ENCODE measurements at places on chromosomes 13 and 19.

DNA sequence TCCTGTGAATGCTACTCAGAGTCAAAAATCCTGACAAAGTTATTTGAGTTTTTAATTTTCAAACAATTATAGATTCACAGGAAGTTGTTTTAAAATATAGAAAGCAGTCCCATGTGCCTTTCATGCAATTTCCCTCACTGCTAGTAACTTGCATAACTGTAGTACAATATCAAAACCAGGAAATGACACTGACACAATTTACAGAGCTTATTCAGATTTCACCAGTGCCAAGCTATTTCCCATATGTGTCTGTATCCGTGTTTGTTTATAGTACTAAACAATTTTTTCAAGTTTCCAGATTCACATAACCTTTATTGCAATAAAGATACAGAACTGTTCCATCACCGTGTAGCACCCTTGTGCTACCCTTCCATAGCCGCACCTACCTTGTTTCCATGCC lies 934.6 kb downstream of the PCDH17 start:
- DNase-seq: no peak

- DNase-seq: no peak
These were observed 23.5 kb upstream of the CCL25 start for GRCh38 chr19:8028951-8029491.

DNA sequence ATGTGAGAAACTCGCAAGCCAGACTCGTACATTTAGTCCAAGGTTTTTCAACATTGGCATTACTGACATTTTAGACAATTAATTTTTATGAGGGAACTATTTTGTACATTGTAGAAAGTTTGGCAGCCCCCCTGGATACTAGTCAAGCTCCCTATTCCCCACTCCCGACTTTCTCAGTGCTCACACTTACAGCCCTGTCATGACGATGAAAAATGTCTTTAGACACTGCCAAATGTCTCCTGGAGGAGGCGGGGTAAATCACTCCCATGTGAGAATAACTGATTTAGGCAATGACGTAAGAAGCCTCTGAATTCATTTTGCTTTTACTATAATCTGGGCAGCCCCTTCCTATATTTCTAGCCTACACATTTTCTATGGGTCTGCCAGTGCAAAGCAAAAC lies 535.8 kb upstream of the KLHL1 start:
- no peak for DNase-seq

- no peak for DNase-seq
These were observed 576.0 kb downstream of the PCDH17 start for GRCh38 chr13:58207501-58207900.

- peak; percentile 72 for DNase-seq
These were observed 109.8 kb downstream of the KL start for GRCh38 chr13:33125821-33126570.

- DNase-seq: peak; percentile 49
These were observed 19.0 kb downstream of the CCDC8 start for GRCh38 chr19:46394402-46394797.

DNA sequence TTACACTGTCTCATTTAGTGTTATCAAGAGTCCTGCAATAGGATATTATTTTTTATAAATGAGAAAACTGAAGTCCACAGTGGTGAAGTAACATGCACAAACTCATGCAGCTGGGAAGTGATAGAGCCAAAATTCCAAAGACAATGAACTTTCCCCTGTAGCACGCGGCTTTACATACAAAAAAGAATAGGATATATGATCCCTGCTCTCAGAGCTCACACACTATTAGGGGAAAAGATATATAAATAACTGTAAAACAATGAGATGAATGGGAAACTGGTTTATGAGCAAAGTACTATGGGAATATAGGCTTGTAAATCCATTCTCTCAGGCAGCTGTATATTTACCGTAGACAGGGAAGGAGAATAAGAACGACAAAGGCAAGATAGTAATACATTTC lies 39.7 kb downstream of the THSD1 start:
- no peak for DNase-seq

GRCh38 chr13:110746438-110746837 lies 32.9 kb downstream of the ING1 start:
- no peak for DNase-seq

GRCh38 chr19:15014579-15014978 lies 34.7 kb upstream of the CASP14 start:
- DNase-seq: no peak

DNA sequence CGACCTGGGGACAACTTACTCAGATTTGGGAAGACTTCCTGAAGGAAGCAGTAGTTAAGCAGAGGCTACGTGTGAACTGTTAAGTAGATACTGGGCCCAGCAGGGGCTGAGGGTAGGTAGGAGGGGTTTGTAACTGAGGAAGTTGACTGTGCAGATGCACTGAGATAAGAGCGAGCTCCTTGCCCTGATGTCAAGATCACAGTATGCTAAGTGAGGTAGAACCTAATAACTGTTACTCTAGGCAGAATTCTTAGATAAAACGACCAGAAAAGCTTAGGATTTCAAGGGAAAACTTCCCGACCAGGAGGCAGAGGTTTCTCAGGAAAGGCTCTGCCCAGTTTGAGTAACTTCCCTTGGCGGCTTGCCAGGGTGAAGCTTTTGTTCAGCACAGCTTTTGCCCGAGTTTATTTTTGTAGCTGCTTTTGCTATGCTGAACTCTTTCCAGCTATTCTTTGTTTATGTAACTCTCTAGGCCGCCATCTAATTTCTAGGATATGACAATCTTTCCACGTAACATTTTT lies 632.1 kb downstream of the DIAPH3 start:
- peak; percentile 90 for DNase-seq

DNA sequence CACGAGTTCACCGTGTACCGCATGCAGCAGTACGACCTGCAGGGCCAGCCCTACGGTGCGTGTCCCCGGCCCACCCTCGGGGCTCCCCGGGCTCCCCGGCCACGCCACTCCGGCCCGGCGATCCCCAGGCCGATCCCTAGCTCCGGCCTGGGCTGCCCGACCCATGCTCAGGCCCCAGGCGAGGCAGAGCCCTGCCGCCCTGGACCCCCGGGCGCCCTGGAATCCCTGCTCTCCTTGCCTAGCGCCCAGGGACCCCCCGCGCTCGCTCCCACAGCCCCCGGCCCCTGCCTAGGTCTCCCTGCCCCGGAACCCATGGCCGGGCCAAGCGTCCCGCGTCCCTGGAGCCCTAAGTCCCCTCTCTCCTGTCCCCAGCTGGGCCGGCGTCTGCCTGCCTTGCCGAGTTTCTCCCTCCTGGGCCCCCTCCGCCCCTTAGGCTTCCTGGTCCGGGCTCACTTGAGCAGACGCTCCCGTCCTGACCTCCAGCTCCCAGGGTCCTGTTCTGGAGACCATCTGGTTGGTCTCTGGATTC lies 494 bp downstream of the NCLN start:
- DNase-seq: peak; percentile 73

DNA sequence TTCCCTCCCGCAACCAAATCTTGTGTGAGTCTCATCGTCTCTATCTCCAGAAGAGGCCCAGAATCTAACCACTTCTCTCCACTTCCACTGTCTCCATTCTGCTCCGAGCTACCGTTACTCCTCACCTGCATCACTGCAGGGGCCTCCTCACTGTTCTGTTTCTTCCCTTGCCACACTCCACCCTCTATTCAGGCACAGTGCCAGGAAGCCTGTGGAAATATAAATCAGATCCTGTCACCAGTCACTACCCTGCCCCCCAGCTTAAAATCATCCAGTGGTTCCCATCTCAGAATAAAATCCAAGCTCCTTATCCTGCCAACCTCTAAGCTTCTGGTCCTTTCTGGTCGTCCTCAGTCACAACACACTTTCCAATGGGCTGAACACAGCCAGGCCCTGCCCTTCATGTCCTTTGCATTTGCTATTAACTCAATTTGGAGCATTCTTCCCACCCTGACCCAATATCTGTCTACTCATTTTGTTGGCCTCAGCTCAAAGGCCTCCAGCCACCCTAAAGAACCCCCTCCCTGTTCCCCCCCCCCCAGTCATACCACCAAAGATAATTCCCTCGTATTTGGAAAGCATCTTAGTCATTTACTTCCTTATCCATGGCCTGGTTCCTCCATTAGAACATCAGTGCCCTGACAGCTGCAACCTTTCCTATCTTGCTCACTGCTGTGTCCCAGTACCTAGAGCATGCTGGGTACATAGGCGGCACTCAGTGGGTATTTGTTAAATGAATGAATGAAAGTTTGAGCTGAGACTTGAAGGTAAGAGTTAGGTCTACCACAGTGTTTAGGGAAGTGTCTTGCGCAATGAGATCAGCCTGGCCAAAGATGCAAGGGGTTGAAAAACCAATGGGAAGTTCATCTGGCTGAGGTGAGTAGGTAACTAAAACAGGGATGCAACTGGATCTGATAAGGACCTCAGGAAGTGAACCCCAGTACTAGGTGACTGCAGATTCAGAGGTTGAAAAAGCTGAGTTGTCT lies 24.4 kb downstream of the ZNF175 start:
- DNase-seq: no peak

DNA sequence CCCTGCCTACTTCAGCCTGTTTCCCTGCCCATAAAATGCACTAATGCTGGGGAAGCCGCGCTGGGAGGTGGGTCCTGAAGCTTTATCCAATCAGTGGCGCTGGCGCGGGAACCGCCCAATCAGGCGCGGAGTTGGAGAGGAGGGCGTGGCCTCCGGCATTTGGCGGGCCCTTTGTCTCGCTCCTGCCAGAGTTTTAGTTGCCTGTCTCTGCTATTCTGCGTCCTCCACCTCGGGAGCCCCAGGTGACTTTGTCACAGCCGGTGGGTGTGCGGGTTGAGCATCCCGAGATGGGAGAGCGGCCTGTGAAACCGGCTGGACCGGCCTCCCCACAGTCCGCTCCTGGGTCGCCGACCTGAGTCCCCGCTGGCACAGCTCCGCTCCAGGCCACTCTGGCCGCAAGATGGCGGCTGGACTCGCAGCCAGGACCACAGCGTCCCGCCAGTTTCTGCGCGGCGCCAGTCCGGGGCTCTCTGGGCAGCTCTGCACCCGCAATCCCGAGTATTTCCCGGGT lies 30.7 kb upstream of the ZNF429 start:
- DNase-seq: peak; percentile 95

DNA sequence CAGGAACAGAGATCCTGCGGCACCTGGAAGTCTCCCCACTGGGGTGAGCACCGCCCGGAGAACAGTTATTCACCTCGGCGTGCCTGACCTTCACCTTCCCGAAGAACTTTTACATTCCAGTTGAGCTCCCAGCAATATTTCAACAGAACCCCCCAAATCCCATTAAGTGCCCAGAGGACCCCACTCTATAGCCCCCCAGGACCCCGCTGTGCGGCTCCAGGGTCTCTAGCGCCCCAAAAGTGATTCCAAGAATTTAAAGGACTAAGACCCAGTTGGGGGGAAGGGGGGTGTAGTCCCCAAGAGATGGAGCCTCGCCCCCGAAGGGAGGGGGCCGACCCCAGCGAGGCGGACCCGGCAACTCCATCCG lies 480 bp downstream of the GPR108 start:
- DNase-seq: no peak

DNA sequence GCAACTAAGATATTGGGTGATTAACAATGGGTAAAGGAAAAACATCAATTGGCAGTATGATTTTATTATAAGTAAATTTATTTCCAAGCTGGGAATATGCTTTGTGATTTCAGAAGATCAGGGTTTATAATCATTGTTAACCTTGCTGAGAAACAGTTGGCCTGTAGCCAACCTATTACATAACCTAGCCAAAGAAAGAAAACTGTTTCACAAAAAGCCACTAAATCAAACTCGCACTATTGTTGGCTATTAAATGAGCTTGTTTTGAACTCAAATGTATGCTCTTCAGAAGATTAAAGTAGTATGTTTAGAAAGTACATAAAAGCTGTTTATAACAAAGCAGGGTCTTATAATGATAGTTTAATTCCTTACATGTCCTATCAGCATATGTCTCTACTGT lies 151.7 kb downstream of the LHFPL6 start:
- no peak for DNase-seq

GRCh38 chr13:78742659-78743058 lies 83.7 kb upstream of the OBI1 start:
- DNase-seq: no peak

DNA sequence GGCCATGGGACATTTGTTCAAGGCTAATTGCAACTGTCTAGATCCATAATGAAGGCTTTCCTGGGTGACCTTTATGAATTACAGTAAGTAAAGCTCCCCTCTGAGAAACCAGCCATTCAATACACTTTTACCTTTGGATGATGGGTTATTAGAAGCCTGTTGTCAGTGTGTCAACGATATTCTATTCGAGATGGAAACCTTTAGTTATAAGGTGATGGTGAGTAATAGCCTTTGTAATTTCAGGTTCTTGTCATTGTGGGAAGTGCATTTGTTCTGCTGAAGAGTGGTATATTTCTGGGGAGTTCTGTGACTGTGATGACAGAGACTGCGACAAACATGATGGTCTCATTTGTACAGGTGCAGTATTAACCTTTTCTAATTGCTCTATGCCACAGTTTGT lies 261.7 kb downstream of the ITGBL1 start:
- no peak for DNase-seq

DNA sequence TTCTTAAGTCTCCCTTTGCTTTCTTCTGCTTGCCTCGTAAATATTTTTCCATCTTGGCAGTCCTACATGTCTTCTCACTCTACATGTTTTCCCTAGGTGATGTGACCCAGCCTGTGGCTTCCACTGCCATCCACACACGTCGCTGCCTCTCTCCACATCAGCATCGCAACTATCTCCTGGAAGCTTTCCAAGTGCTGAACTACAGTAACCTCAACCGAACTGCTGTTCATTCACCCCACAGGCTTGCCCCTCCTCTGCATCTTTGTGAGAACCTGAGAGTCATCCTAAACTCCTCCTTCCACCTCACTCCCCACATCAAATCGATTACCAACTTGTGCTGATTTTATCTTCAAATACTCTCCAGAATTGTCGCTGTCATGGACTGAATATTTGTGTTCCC lies 41.2 kb upstream of the USPL1 start:
- DNase-seq: no peak

DNA sequence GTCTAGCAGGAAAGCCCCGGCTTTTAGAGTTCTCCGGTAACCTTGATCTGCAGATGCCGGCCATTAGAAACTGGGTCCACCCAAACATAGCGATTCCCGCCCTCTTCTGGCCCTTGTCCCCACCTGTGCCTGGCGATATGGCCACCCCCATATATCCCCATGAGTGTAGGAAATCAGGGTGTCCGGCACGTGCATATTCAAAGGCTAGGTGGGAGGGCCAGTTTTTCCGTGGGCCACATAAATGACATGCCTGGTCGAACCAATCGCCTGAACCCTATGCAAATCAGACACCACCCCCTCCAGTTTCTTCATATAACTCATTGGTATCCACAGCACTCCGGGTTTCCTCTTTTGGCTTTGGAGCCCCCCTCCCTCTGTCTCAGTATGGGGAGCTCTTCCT lies 37.4 kb downstream of the ERICH4 start:
- no peak for DNase-seq

- DNase-seq: no peak
These were observed 44.5 kb downstream of the SCEL start for GRCh38 chr13:77579959-77580358.

GRCh38 chr13:31794452-31794851 lies 55.1 kb downstream of the RXFP2 start:
- peak; percentile 61 for DNase-seq

- DNase-seq: no peak
These were observed 10.2 kb downstream of the OR2Z1 start for GRCh38 chr19:8731428-8732169.
